Inflammatory macrophage (primary cell): ENCODE measurements at places on chromosomes 12 and 14.

DNA sequence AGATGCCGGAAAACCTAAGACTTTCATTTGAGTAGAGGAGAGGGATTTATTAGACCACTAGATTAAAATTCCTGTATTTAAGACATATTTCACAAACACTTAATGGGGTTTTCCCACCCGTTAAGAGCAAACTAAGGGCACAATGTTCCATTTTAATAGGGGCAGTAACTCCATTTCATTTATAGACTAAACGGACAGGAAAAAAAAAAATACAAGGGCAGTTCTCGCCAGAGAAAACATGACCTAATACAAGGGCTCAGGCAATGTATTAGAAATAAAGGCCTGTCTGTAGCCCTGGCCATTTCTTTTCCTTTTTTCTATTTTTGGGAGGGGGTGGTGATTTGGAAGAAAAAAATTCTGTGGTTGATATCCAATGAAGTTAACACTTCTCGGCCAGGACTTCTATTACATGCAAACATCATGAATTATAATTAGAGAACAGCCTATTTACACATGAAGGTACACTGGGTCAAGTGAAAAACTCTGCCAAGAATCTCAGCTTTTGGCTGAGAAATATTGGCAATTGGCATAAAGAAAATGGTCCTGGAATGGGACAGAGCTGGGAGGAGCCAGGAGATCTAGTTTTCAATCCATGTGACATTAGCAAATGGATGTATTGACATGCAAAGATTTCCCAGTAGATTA lies 641.1 kb upstream of the TBX3 start:
- DNase-seq, result no peak

- DNase-seq, result peak; percentile 14
Observed at GRCh38 chr14:58200846-58201245, 897 bp downstream of the ACTR10 start.

GRCh38 chr12:53575502-53576249 lies 50.5 kb downstream of the ATF7 start:
- DNase-seq, result peak; percentile 85

GRCh38 chr12:50187084-50187900 lies 20.1 kb upstream of the CERS5 start:
- DNase-seq, result no peak

DNA sequence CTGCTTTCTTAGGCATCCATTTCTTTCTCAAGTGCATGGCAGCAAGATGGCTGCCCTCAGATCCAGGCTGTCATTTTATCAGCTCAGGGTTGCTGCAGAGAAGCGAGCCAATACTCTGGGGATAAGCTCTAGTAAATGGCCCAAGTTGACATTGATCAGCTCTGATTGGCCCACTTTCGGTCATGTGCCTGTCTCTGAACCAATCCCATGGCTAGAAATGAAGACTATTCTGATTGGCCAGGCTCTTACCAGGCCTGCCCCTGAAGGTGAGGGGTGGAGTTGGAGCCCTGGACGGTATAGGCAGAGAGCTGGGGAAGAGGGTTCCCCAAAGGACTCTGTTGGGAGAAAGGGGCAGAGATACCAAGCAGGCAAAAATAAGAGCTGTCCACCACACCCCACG lies 41.4 kb downstream of the MYO1H start:
- no peak for DNase-seq

GRCh38 chr12:131365821-131366260 lies 345.0 kb upstream of the SFSWAP start:
- no peak for DNase-seq

DNA sequence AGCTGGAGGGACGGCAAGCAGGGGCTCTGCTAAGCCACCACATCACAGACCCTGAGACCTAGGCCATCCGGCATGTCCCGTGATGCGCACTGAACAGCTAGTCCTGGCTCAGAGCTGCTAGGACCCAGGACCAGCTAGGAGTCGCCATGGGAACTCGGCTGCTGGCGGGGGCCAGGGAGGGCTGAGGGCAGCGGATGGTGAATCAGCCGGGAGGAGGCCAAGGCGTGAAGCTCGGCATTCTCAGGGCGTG lies 5.1 kb downstream of the AHNAK2 start:
- DNase-seq, result no peak

DNA sequence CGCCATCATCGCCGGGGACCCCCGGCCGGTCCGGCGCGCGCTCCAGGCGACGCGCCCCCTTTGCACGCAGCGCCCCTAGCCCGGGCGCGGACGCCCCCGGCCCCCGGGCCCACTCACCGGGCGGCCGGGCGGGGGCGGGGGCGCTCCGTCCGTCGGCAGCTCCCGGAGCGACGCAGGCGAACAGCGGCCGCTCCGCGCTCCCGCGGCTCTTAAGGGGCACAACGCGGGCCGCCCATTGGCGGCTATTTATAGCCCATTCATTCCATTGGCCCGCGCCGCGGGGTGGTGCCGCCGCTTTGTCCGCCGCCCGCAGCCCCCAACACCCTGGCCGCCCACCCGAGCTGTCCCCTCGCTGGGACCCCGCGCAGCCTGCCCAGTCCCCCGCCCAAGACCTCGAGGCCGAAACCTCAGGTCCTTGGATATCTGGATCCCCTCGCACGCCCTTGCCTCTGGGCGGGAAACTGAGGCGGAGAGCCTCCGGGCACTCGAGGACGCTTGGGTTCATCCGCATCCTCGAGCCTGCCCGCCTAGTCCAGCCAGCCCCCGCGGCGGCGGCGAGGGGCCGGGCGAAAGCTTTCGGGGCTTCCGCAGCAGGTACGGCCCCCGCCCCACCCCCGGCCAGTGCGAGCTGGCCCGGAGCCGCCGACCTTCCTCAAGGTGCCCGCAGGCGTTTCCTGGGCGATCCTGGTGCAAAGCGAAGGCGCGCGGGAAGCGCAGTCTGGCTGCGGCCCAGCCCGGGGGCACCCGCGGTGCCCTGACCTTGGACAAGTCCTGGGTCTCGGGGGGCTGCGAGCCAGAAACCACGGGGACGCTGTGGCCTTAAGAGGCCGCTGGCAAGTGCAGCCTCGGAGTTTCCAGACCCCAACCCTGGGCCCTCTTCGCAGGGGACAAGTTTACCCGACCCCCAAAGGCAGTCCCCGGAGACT lies at the start of gene CKB:
Gene CKB, minus strand, starts transcription at position 182 of the 926 bp plus-strand sequence. CDS start 337 bp downstream, outside the sequence.
- DNase-seq, result peak; percentile 42

DNA sequence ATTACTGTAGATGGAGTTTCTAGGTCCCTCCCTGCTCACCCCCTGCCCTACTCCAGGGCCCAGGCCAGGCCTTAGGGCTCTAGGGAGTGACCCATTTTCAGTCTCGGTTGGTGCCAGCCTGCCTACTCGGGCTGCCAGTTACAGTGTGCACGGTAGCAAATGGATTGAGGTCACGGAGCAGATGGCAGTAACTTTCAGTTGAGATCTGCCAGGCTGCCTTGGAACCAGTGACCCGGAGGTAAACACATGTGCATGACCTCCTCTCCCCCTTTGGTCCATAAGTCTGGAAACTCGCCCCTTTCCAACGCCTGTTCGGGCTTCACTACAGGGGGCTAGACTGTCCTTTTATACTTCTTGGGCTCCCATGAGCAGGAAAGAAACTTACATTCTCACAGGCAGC lies 139.7 kb upstream of the TBX3 start:
- no peak for DNase-seq

GRCh38 chr12:90940872-90941499 lies 14.0 kb downstream of the CCER1 start:
- DNase-seq, result peak; percentile 43

- DNase-seq, result peak; percentile 56
Observed at GRCh38 chr12:130872179-130873096, 572 bp downstream of the RAN start.

- DNase-seq, result peak; percentile 54
Observed at GRCh38 chr12:2333491-2334195, 280.9 kb downstream of the CACNA1C start.

GRCh38 chr12:31324116-31324844 lies 1.7 kb downstream of the SINHCAF start:
- DNase-seq, result peak; percentile 69

GRCh38 chr14:78985668-78986381 lies 815.7 kb downstream of the NRXN3 start:
- DNase-seq, result no peak

DNA sequence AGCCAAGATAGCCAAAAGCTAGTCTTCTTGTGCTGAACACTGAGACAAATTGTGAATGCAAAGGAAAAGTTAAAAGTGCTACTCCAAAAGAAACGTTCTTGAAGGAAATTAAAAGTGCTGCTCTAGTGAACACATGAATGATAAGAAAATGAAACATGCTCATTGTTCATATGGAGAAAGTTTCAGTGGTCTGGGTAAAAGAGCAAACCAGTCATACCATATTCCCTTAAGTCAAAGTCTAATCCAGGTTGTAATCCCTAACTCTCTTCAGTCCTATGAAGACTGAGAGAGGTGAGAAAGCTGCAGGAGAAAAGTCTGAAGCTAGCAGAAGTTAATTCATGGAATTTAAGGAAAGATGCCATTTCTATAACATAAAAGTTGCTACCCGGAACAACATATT lies 121.5 kb downstream of the MNAT1 start:
- no peak for DNase-seq

DNA sequence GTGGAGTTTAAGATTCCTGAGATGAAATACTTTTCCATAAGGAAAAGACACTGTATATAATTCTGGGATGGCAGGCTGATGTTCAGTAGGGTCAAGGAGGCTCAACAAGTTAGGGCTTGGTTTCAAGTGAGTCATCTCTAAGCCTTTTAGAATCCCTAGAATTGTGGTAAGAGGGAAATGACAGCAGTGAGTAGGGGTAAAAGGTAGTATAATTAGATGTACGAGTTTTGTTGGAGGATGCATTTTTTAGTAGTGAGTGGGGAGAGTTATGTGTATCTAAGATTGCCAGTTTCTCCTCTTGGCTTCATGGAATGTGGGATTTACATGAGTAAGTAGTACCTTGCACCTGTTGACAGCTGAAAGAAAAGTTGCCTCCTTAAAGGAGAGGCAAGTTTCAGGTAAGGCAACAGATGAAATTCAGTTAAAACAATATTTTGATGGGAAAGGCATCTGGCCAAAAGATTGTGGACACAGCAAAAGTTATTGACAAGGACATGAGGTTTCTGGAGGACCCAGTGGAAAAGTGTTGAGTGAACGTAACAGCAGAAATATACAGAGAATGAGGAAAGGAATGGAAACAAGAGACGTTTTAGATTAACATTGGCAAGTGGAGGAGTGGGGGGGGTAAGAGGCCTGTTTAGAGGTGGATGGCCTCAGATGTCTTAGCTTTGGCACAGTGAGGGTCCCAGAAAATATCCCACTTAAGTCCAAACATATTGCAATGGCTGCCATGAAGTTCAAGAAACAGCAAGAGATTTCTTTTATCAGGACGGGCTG lies 21.8 kb downstream of the LMO3 start:
- no peak for DNase-seq

DNA sequence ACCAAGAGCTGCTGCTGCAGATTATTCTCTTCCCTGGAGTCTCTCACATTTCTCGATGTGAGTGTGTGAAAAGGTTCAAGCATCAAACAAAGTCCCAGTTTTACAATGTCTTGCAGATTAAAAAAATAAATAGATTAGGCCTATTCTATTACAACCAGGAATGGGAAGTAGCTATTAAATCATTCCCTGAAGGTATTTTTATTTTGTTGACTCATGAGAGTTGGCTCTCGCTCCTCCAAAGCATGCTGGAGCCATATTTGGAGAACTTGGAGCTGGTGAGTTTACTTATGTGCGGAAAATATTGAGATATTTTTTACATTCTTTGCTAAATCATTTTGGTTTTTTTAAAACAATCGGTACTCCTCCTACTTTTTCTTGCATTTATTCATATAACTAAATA lies 572.3 kb downstream of the ETNK1 start:
- no peak for DNase-seq

DNA sequence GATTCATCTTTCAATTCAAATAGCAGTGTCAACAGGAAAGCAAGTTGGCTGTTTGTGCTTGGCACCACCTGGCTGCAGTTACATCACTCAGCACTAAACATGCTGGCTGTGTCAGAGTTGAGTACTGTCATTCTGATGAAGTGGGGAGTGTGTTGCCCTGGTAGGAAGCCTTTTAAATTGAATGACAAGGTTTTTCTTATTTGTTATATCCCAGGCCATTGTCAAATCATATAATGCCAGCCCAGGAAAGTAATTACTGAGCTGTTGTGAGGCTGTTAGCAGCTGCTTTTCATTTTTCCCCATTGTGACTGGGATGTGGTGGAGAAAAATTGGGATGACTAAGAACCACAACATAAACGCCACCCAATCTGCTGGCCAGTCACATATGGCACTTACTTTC lies 106.5 kb upstream of the PRKD1 start:
- no peak for DNase-seq

- no peak for DNase-seq
Observed at GRCh38 chr14:20440465-20440864, 4.5 kb upstream of the KLHL33 start.

- peak; percentile 20 for DNase-seq
Observed at GRCh38 chr12:81644503-81644902, 114.6 kb downstream of the PPFIA2 start.

GRCh38 chr12:21795648-21796328 lies 21.3 kb upstream of the KCNJ8 start:
- DNase-seq, result no peak

DNA sequence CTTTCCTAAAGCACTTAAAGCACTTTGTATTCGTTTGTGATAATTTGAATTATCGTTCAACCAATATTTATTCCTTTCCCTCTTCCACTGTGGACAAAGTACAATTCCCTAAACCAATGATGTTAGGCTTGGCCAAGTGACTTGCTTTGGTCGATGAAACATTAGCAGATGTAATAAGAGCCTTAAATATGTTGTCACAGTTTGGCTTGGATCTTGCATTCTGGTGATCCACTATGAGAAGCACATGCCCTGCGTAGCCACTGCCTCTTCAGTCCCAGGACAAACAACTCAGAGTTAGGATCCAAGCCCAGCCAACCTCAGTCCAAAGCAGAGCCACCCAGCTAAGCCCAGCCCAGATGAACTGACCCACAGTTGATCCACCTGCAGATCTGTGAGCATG lies 8.4 kb upstream of the C12orf75 start:
- no peak for DNase-seq

- no peak for DNase-seq
Observed at GRCh38 chr14:56004786-56005185, 113.4 kb upstream of the PELI2 start.

DNA sequence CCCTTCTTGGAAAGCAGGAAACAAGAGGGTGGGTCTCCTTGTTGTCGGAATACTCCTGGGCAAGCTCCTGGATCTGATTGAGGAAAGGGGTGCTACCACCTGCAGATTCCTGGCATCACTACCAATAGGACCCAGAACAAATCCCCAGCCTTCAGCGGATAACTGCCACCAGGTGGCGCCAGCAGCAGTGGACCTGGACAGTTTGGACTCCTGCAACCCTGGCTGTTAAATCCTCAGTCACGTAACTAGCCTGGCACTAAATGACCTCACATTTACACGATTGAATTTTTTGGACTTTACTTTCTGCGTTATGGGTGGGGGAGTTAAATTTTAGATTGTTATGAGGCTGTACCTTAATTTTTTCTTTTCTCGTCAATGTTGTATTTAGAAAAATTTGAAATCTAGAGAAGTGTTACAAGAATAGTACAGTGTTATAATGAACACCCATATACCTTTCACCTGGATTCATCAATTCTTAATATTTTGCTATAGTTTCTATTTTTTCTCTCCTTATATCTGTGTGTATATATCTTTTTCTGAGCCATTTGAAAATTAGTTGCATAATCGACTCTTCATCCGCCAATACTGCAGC lies 95.6 kb downstream of the GAS2L3 start:
- DNase-seq, result peak; percentile 65

GRCh38 chr12:129101404-129101803 lies 248.1 kb downstream of the GLT1D1 start:
- DNase-seq, result no peak

GRCh38 chr14:83697099-83697498 lies 1832.8 kb upstream of the FLRT2 start:
- no peak for DNase-seq
